ENCODE measurements at places on chromosomes 5 and 9.

- DNase-seq, result no peak
Measured at GRCh38 chr5:16547200-16547842, 69.5 kb downstream of the RETREG1 start.

DNA sequence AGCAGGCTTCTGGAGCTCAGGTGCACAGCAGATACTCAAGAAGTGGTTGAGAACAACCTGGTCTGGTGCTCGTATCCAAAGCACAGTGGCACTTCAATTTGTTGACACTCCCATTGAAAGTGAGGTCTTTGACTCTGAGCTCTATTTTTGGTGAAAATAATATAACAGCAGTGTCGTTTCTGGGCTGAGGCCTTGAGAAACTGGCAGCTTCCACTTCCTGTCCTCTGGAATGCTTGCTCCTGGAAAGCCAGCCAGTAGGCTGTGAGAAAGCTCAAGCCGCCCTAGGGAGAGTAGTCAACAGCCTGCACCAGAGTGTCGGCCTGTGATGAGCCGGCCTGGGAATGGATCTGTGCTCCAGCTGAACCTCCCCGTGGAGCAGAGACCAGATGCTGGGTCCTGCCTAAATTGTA is 6.8 kb upstream of the SUSD3 start:
- DNase-seq, result no peak

GRCh38 chr9:107631788-107632187 is 142.2 kb upstream of the KLF4 start:
- no peak for DNase-seq

- no peak for DNase-seq
Measured at GRCh38 chr5:50653946-50654345, 12.5 kb upstream of the PARP8 start.

- DNase-seq, result peak; percentile 79
Measured at GRCh38 chr9:135992486-135993408, 31.6 kb upstream of the UBAC1 start.

DNA sequence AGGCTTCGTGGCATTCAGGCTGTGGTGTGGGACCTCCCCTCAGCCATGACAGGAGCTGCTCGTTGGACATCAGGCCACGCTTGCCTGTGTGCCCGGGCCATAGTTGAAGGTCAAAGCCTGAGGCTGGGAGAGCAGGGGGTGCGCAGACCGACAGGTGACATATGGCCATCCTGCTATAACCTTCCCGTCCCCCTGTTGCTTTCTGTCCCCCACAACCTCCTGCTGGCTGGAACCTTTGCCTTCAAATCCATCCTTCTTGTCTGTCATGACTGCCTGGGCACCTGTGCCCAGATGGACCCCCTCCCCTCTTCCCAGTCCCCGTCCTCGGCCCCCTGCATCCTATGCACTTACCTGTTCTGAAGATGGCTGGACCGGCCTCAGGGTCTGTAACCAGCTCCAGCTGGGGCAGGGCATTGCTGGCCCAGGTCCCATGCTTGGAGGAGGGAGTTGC is 83.2 kb downstream of the WNK2 start:
- no peak for DNase-seq

DNA sequence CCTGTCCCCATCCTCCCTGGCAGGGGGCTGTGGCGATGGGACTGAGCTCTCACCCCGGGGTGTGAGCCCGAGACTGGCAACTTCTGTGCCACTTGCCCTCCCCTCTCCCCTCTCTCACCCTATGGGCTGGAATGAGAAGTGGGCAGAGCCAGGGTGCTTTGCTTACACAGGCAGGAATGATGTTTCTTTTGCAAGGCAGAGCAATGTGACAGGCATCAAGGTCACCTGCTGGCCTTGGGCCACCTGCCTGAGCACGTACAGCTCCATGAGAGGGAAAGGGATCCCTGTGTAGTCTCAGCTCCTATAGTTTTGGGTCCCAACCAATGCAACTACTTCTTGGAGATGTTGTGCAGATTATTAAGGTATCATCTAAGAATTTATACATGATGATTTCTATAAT is 252.8 kb upstream of the DAP start:
- no peak for DNase-seq

- no peak for DNase-seq
Measured at GRCh38 chr5:94776167-94776566, 157.7 kb downstream of the SLF1 start.

DNA sequence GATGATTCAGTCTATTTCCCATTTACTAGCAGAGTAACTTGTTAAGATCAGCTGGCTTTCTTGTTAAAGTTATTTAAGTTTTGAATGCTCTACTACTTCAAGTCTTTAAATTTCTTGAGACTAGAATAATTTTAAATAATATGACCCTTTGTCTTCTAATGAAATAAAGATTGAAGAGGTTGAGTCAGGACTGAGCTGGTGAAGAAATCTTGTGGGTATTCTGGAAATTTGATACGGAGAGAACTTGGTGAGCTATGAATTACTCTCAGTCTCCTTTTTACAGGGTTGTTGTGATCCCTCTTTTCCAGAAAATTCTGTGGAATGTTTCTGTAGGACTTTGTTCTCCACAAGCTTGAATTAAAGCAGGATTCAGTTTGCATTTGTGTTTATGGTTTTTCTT is 29.3 kb downstream of the RNF20 start:
- DNase-seq, result no peak

DNA sequence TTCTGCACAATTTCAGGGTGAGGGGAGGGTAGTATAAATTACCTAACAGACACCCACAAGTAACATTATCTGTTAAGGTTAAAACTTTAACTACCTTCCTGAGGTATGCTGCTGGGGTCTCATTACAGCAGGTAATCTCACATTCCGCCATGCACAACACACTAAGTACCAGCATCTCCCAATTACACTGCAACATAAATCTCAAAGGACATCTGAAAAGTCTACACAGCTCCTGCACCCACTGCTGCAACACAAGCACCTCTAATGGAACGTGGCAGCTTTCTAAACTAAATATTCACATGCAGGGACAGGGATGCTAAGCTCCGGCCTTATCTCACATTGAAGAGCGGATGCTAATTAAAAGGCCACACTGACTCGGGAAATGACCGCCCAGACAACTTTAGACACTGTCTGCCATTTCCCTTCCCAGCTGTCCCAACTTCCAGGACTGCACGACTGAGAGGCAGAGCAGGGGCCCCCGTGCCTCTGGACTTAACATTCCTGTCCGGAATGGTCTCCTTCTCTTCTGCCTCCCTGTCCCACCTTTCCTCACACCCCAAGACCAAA is 45.9 kb downstream of the PSMB7 start:
- DNase-seq, result no peak

DNA sequence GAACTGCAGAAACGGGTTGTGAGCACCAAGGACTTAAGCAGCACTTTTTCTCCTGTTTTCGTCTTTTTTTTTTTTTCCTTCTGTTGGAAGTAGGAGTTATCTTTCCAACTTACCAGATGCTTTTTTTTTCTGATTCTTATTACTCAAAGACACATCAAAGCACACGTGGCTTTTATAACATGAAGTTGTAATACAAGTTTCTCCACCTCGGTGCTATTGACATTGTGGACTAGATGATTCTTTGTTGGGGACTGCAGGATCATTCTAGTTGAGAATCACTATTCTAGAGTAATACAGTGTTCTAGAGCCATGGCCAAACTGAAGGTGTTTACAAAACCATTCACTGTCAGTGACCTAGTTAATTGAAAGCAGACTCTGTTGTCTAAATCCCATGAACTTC is 51.5 kb downstream of the MYO10 start:
- no peak for DNase-seq

GRCh38 chr9:133126697-133127339 is 5.8 kb upstream of the RALGDS start:
- DNase-seq, result no peak

All from NCI-H1417 (cell line).